ENCODE measurements at places on chromosomes 7 and 10. TPM values are rescaled to one million over a fixed set of nuclear protein-coding genes. Genes with fewer than 3 reads are reported as not detected.
A peak's percentile ranks its signal among the peaks of the same experiment; 100 is the strongest.

GRCh38 chr10:88292185-88292514, 291.0 kb downstream of the RNLS start:
- no peak for DNase-seq

GRCh38 chr10:5038733-5039132, 35.1 kb upstream of the AKR1C2 start:
- no peak for DNase-seq

GRCh38 chr10:129444359-129444758, 22.7 kb upstream of the MGMT start:
- no peak for DNase-seq

DNA sequence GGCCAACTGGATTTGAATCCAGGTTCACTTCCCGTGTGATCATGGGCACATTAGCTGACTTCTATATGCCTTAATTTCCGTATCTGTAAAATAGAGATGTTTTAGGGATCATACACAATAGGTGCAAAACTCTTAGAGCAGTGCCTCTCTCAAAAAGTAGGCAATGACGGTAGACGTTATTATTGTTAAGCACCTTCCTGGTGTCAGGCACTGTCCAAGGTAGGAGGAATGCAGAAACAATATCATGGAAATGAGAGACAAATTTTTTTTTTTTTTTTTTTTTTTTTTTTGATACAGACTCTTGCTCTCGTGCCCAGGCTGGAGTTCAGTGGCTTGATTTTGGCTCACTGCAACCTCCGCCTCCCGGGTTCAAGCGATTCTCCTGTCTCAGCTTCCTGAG, 8.1 kb downstream of the TMEM248 start:
- no peak for DNase-seq

DNA sequence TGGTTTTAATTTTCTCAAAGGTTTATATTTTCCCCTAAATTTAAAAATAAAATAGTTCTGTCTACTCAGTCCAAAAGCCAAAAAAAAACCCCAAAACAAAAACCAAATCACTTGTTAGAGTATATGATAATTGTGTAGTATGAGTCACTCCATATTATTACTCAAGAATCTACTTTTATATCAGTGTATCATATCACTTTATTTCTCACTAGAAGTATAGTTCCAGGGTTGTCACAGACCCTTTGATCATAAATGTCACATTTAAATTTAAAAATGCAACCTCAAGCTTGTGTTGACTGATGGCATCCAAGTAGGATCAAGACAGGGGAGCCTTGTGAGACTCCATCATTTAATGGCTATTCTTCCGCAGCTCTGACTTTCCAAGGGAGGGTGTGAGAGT, 61.0 kb downstream of the PAPSS2 start:
- no peak for DNase-seq

DNA sequence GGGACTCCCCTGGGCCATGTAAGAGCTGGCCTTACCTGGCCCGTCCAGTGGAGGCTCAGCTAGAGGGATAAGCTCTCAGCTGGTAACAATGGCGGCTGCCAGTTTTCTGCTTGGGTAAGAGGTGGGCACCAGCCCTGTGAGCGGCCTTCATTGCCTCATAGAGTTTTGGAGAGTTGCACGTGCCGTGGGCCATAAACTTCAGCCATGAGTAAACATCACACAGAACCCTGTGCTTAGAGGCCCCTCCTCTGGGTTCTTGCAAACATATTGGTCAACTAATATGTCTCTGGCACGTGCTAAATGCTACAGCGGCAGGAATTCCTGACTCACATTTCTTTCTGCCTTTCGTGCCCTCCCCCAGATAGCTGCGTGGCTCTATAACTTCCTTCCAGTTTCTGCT, 103.9 kb upstream of the LEP start:
- no peak for DNase-seq

GRCh38 chr7:24764972-24765744, 7.9 kb upstream of the GSDME start:
- no peak for DNase-seq

GRCh38 chr10:69757553-69758309, 44.0 kb upstream of the COL13A1 start:
- DNase-seq, result peak; percentile 70

- no peak for DNase-seq
Observed at GRCh38 chr7:55131142-55131929, 112.5 kb downstream of the EGFR start.

GRCh38 chr10:71254834-71255549, 42.6 kb downstream of the UNC5B start:
- no peak for DNase-seq

DNA sequence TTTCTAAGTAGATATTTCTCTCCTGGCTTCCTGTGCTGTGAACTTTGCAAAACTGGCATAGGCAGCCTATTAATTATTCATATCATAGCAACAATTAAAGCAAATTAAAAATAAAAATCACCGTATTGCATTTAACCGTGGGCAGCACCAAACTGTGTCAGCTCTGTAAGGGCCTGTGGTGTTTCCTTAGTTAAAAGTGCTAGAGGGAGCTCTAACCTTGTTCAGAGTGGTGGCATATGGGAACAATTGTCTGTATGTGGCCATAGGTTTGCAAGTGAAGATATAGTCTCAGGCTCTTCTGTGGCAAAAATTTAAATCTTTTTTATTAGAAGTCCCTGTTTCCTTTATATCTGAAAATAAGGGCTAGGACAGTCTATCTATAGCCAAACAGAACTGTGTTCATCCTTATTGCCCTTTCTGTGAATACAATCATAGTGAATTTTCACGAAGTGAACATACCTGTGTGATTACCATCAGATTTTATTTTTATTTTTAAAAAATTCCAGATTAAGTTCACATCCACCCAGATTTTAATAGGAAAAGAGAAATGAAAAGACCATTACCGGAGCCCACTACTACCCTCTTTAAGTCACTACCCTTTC, 92.6 kb downstream of the POLL start:
- no peak for DNase-seq

DNA sequence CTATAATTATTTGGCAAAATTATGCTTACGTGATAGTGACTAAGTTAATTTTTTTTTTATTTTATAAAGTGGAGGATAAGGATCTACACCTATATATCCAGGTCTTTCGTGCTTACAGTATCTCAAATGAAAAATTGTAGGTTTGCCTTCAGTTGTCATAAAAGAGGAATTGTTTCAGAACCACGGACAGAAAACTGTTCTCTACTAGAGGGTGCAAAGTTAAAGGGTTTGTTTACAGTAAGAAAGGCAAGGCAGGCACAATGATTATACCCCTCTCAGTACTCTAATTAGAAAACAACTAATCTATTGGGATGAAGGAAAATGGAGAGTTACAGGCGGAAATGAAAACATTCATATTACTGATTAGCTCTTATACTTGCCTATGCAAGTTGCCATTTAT, 1.5 kb downstream of the PCLO start:
- no peak for DNase-seq

GRCh38 chr10:14009371-14010100, 321.2 kb downstream of the FRMD4A start:
- DNase-seq, result no peak

DNA sequence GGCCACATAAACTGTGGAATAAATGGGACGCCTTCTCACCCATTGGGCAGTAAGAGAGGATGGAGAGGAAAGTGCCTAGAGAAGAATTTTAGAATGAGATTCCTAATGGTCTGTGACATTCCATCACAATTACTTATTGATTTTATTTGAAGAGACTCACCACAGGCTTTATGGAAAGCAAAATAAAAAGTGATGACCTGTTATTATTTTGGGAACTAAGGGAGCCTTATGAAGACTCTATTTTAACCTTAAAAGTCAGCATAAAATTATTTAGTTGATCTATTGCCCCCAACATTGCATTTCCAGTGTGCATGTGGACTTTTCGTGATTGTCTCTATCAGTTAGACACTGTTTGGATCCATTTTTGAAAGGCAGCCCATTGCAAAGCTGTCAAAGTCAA, 107.5 kb downstream of the PCLO start:
- no peak for DNase-seq

DNA sequence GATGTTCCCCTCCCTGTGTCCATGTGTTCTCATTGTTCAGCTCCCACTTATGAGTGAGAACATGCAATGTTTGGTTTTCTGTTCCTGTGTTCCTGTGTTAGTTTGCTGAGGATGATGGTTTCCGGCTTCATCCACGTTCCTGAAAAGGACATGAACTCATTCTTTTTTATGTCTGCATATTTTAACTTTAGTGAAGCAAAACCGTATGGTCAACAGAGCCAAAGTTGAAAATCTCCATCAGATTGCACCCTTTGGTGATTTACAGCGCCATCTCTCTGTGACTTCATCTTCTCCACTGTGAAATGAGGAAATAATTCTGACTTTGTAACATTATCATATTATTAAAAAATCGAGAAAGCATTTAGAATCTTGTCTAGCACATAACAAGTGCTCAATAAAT, 132.3 kb upstream of the PLXDC2 start:
- no peak for DNase-seq

GRCh38 chr10:11379771-11380170, 231.7 kb downstream of the USP6NL start:
- DNase-seq, result no peak

DNA sequence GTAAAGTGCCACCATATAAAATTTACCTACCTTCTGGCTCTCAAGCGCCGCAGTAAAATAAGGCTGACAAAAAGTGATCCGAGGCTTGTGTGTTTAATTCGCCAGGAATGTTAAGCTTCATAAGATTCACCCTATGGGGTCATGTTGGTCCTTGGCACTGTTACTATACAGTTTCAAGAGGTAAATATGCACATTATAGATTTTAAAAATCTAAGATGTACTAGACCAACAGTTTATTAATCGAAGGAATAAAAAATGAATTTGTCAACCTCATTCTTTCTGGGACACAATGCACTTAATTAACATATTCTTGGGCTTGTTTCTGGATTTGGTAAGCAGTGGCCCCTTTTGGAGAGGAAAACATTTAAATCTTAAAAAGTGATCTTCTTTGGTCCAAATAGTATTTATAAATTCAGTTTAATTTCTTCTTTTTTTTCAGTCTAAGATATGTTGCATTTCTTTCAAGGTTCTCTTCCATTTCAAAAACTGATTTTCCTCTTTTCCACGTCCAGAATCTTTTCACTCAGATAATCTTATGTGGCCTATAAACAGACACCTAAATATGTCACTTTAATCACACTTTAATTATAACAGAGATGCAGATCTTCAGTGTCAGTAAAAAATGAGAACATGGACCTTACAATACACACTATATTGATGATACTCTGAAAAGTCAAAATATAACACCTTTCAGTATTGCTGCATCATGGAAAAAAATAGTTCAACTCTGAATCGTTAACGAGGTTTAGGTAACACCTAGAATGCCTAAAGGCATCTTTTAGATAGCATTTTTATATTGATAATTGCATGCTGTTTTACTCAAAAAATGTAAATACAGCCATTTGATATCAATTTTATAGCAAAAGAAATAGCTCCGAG, 3.8 kb upstream of the SKIDA1 start:
- DNase-seq, result no peak

- no peak for DNase-seq
Observed at GRCh38 chr10:107994621-107995270, 830.2 kb upstream of the SORCS1 start.

- no peak for DNase-seq
Observed at GRCh38 chr7:27164367-27165088, 809 bp downstream of the HOXA9 start.

GRCh38 chr7:157280216-157280841, 56.5 kb upstream of the DNAJB6 start:
- DNase-seq, result no peak

- DNase-seq, result no peak
Observed at GRCh38 chr10:101071885-101072433, 10.2 kb downstream of the KAZALD1 start.

- peak; percentile 33 for DNase-seq
Observed at GRCh38 chr10:91681361-91682276, 48.7 kb upstream of the PPP1R3C start.

- DNase-seq, result no peak
Observed at GRCh38 chr7:6284461-6285360, 12.3 kb upstream of the CYTH3 start.

DNA sequence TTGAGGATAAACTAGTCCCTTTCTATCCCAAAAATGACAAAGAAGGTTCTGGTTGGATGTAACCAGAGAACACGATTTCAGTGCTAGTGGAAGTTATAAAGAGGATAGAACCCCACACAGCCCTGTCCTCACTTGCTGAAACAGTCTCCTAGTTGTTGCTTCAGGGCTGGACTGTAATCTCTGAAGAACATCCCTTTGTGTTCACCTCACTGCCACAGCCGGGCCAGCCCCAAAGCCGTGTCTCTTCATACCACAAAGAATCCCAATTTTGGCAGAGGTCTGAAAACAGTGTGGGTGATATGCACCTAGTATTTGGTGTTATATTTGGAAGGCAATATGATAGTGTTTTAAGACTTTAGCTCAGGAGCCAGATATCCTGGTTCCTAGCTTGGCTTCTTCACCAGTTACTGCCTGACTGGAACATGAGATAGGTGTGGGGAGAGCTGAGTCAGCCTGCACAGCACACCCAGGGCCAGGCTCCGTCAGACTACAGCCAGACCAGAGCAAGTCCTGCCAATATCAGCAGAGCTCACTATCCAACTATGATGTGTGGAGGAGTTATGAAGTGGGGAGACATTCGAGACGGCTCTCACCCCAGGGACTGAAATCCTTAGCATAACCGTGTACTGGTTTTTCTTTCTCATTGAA, 21.2 kb downstream of the CYP3A4 start:
- DNase-seq, result no peak

The HHEX gene
- 4.7 TPM for total RNA-seq

The ABCB4 gene
- 0.48 TPM for total RNA-seq

The RADIL gene
- 1.4 TPM for total RNA-seq

The DPYSL4 gene
- total RNA-seq, result 7.0 TPM

The NKX1-2 gene
- not detected for total RNA-seq

The BTBD16 gene
- total RNA-seq, result 1.8 TPM

The C1GALT1 gene
- total RNA-seq, result 15.3 TPM

The LRRC18 gene
- total RNA-seq, result not detected

The RET gene
- total RNA-seq, result 0.99 TPM

The FAM237B gene
- not detected for total RNA-seq

All from ovary (tissue), 10 donors.